ENCODE measurements at places on chromosomes 5 and 9.

DNA sequence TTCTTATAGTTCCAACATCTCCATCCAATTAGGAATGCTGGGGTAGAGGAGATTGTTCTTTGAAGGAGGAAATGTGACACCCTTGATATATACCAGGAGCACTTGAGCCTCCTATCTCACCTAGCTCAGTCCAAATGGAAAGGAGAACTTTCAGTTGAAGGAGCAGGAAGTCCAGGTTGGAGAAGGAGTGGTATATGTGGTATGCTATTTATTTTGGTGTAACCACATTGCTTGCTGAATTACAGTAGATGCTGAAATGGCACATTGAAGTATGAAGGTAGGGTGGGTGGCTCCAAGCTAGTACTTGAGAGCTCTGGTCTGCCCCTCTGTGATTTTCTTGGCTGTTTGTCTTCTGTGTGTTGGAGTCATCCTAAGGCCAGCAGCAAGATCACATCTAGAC is 6.1 kb downstream of the CSNK1G3 start:
- no peak for DNase-seq

DNA sequence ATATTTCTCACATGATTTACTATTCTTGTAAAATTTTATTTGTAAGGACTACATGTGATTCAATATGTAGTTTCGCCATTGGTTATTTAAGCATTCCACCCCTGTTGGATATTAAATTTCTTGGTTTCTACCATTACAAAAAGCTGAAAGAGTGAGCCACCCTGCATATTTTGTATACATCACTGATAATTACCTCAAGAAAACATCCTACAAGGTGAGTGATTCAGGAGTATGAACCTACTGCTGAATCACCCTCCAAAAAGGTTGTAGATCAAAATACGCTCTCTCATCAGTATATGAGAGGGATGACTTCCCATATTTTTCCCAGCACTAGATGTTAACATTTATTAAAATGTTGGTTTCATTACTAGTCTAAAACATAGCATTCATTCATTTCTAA is 454.3 kb upstream of the WWC1 start:
- DNase-seq, result no peak

DNA sequence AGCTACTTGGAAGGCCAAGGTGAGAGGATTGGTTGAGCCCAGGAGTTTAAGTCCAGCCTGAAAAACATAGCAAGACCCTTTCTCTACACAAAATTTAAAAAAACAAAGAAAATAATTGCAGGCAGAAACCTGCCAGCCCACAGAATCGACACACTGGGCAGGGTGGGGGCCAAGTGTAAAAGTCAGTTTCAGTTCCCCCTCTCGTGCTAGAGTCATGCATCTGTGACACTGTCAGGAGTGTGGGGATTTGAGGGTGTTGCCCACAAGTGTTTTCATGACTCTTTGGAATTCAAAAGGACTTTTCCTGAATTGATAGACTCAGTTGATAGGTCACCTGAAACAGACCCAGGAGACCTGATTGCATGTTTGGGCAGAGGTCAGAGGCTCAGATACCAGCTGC is 47.6 kb downstream of the PRRC2B start:
- peak; percentile 22 for DNase-seq

- no peak for DNase-seq
Observed at GRCh38 chr5:167816864-167817263, 474.6 kb upstream of the WWC1 start.

- no peak for DNase-seq
Observed at GRCh38 chr5:135127439-135128240, 93.6 kb upstream of the PITX1 start.

- DNase-seq, result no peak
Observed at GRCh38 chr5:38018016-38018415, 178.2 kb upstream of the GDNF start.

- no peak for DNase-seq
Observed at GRCh38 chr5:163540696-163541095, 35.3 kb downstream of the MAT2B start.

- no peak for DNase-seq
Observed at GRCh38 chr5:119682372-119682771, 53.0 kb downstream of the FAM170A start.

GRCh38 chr5:74394916-74395880 is 245.3 kb downstream of the ENC1 start:
- DNase-seq, result no peak

DNA sequence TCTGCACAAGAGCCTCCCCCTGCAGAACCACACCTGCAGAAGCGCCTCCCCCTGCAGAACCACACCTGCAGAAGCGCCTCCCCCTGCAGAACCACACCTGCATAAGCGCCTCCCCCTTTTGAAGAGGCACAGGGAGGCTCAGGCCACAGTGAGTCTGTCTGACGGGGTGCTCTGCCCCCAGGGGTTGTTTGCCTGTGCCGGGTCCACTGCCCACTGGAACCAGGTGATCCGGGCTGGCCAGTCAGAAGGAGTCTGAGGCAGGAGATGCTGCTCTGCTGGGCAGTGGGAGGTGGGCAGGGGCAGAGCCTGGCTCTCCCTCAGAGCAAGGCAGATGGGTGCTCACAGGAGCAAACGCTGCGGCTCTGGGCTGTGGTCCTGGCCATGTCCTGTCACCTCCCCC is 60.8 kb upstream of the RNU6ATAC start:
- DNase-seq, result no peak

DNA sequence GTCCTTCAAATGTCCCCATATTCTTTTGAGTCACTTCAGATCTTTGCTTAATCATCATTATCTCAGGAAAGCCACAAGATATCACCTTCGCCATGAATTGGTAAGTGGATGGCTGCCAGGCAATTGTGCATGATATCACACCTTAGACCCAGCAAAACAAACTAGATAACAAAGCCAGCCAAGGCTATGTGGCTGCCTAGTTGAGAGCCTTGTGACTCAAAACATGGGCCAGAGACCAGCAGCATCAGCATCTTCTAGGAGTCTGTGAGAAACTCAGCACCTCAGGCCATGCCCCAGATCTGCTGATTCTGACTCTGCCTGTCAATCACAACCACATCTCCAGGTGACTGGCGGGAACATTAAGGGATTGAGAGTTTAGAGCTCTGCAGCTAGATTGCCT is 82.8 kb downstream of the SLIT3 start:
- DNase-seq, result no peak

DNA sequence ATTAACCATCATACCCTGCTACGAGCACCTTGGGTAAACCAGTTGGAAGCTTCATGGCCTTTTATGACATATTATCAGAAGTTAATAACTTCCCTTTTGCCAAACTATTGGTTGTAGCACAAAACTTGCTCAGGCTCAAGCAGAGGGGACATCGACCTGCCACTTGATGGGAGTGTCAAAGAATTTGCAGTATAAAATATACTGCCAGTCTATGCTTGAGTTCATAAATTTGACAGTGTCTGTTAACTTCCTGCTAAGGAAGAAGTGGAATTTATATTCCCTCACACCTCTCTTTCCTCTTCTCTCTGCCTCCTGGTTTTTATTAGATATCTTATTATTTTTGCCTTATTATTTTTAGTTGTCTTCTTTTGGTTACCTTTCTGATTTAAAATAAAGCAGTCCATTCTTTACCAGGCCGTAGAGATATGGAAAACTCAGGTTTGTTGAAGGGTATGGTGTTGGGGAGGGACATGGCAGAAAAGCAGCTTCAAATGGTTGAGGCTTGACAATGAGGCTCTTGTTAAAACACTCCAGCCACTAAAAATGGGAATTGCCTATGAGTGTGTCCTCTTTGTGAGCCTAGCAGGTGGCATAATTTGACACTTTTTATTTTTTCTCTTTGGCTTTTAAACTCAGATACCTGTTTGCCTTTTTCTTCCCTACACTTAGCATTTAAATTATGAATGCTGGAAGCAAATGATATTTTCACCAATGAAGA is 298.0 kb downstream of the DOCK8 start:
- no peak for DNase-seq

All from CD4-positive, alpha-beta T cell treated with Interleukin-2 at 100 ng/mL for 4 hours (primary cell).